Jurkat, Clone E6-1 (cell line): ENCODE measurements at places on chromosomes 6 and 20.

DNA sequence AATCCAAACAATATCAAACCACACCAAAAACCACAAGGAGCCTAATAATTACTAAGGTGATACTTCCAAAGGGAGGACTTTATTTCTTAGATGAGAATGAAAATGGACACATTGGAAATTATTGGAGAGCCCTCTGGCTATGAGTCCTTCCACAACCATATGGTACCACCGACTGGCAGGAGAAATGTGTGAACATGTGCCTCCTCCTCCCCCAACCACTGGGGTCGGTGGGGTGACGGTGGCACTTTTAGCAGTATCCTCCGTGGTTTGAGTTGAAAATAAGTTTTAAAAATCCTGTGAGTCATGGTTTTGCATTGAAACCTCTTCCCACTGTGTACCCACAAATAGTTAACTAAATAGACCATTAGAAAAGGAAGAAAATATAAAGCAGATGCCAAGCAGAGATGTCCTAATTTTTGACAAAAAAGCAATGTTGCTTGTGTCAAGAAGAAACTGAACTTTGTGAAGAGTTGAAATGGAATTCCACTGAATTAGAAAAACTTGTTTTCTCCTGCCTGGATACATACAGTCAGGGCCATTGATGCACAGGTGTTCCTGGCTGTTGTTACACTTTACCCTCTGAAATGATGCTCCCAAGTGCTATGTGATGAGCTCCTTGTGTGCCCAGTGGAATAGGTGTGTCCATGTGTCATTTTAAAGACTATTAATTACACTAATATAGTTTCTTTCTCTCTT is 3.2 kb downstream of the EDN1 start:
- DNase-seq: no peak

- no peak for DNase-seq
Measured at GRCh38 chr6:6597682-6598081, 9.2 kb downstream of the LY86 start.

DNA sequence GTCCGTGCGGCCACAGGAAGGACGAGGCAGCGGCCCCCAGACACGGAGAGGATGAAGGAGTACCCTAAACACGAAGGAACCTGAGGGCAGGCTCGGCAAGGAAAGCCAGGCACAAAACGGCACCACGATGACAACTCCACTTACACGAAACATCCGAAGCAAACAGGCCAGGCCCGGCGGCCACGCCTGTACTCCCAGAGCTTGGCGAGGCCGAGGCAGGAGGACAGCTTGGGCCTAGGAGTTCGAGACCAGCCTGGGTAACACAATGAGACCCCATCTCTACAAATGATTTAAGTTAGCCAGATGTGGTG is 13.4 kb downstream of the KCNQ2 start:
- no peak for DNase-seq

DNA sequence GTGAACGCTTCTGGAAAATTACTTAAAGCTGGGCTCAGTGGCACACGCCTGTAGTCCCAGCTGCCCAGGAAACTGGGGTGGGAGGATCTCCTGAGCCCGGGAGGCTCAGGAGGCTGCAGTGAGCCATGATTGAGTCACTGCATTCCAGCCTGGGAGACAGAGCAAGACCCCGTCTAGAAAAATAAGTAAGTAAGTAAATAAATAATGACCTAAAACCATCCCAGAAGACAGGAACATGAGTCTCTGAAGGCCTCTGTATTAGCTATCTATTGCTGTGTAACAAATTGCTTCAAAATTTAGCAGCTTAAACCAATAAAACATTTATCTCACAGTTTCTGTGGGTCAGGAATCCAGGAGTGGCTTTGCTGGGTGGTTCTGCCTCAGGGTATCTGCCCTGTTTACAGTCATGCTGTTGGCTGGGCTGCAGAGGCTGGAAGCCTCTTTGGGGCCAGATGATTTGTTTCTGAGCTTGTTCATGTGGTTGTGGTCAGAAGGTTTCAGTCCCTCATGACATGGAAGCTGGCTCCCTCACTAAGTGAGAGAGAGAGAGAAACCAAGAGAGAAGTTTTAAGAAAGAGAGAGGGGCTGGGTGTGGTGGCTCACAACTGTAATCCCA is 48.4 kb upstream of the NCOA3 start:
- DNase-seq: no peak

GRCh38 chr6:4922488-4923037 is 81.3 kb downstream of the RPP40 start:
- no peak for DNase-seq

GRCh38 chr20:38131588-38132121 is 33.4 kb downstream of the TGM2 start:
- peak; percentile 1 for DNase-seq

DNA sequence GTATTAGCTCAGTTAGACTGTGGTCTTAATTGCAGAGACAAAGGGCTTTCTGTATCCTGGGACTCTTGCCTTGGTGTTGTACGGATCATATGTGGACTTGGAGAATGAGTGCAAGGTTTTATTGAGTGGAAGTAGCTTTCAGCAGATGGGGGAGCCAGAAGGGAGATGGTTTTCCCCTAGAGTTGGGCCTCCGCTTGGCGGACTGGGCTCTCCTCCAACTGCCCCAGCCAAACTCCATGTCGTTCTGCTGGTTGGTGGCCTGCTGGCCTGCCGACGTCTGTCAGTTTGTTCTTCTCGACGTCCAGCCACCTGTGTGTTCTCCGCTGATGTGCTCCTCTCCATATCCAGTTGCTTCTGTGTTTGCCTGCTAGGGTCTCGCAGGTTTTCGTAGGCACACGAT is 189.5 kb upstream of the FLRT3 start:
- DNase-seq: no peak
